Activated CD4-positive, alpha-beta T cell treated with anti-CD3 and anti-CD28 coated beads, Interleukin-2, amount 10 ng/mL, durations not matched to agents 24 days and 14 days (primary cell): ENCODE measurements at places on chromosomes 3 and 15. TPM values are rescaled to one million over a fixed set of nuclear protein-coding genes. Genes with fewer than 3 reads are reported as not detected.
A peak's percentile ranks its signal among the peaks of the same experiment; 100 is the strongest.

DNA sequence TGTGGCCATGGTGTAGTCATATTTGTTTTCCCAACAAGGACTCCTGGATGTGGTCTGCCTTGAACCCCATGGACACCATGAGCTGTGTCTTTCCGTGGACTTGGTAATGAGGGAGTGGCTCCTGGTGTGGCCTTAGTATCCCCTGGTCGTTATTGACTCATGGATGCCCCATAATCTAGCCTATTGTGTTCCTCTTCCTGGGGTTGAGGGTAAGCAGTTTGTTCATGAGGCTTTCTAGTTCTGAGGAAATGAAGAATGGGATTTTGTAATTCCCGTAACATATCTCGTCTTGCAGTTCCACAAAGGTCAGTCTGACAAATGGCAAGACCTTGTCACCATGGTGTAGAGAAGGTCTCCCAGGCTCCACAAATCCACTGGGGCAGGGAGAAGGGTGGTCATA, 22.6 kb downstream of the RAB7A start:
- no peak for DNase-seq

DNA sequence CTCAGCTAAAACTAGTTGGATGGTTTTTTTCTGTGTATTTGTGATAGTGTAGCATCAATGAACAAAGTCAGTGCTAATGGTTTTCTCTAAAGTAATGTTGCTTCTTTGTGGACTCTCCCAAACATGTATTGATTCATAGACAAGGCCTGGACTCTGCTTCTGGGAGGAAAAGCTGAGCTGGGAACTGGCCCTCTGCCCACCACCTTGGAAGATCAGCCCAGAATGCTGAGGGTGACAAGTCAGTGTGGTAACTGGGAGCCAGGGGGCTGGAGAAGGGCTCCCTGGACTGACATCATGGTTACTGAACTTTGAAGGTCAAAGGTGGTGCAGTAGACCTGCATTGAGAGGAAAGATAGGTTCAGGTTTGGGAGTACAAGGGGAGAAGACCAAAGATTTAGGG, 3.0 kb downstream of the ARHGAP31 start:
- DNase-seq: peak; percentile 51

- DNase-seq: no peak
Measured at GRCh38 chr15:69489073-69489571, 36.5 kb downstream of the RPLP1 start.

- DNase-seq: no peak
Measured at GRCh38 chr3:78353231-78353630, 1313.3 kb downstream of the ROBO2 start.

DNA sequence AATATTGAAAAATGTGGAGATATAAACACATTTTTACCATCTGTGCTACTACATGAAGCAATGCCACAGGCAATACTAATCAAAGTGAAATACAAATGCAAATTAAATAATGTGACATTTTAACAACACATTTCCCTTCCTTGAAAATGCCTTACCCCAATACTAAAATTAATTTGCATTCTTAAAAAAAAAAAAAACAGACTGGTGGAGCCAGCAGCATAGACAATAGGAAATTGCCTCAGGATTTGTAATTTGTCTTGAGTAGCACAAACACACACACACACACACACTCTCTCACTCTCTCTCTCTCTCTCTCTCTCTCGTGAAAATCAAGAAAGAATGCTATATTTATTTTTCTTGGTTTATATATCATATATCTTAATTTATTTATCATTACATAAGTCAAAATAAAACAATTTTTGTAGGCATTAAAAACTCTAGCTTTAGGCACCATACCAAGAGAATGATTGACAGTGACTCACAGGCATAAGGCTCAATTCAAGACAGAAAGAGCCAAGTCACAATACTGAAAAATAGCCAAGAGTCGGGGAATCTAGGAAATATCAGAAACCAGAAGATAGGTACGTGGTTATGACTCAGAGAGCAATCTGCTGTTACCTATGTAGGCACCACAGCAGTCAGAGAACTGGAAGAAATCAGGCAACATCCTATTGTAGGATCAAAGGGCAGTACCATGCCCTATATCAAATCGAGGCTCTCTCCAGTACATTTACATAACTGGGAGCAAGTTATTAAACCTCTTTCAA, 23.0 kb downstream of the SUCNR1 start:
- DNase-seq: peak; percentile 50

DNA sequence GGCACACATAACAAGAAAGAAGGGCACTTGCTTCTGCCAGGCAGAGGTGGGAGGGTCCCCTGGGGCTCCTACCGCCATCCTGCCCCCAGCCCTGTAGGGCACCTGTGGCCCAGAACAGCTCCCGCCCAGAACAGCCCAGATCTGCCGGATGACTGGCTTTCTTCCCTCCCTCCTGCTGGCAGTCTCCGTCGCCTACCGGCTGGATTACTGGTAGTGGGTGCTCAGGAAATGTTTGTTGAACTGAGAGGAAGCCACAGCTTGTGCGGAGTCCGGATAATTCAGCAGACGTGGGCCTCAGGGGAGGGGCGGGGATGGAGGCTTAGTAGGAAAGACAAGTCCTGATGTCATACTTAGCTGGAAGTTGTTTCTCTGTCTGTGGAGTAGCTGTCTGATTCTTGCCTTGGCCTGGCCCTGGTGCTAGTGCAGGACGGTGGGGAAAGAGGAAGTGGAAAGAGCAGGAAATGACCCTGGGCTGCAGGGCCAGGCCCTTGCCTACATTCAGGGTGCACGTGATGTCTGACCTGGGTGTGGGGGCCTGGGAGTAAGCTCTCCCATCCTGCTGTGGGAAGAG, 6.7 kb downstream of the CCDC9B start:
- DNase-seq: peak; percentile 80

DNA sequence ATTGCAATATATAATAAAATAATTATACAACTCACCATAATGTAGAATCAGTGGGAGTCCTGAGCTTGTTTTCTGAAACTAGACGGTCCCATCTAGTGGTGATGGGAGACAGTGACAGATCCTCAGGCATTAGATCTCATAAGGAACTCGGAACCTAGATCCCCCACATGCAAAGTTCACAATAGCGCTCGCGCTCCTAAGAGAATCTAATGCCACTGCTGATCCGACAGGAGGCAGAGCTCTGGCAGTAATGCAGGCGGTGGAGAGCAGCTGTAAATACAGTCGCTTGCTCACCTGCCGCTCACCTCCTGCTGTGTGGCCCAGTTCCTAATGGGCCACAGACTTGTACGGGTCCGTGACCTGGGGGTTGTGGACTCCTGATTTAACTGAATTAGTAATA, 87.8 kb downstream of the P3H2 start:
- DNase-seq: no peak

- DNase-seq: no peak
Measured at GRCh38 chr3:5270666-5271371, 83.3 kb downstream of the EDEM1 start.

DNA sequence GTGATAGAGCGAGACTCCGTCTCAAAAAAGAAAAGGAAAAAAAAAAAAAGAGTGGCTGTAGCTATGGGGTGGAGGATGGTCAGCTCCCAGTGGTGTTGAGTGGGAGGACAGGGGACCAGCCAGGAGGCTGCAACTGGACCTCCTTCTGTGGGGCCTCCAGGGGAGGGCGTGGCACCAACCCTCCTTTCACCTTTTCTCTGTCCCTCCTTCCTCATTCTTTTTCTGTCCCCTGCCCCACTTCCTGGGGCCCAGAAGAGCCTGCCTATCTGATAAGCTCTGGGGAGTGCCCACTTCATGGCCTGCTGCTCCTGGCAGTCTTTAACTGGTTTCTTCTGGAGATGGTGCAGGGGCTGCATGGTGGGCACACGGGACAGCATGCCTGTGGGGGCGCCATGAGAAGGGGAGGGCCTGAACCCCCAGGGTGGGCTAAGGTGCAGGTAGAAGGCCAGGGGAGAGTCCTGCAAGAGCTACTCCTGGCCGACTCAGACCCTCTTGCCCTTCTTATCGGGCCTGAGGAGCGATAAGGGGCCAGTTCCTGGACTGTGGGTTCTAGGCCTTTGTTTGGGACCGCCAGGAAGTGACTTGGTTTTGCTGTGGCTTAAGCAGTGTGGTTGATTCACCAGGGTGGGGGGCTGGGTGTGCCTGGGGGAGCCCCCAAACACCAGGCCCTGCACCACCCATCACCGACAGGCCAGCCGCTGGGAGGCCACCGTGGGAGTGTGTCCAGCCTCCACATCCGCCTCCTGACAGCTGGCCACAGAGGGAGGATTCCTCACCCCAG, 49.4 kb upstream of the FLNB start:
- no peak for DNase-seq

GRCh38 chr3:188842639-188843038, 329.1 kb upstream of the TPRG1 start:
- no peak for DNase-seq

DNA sequence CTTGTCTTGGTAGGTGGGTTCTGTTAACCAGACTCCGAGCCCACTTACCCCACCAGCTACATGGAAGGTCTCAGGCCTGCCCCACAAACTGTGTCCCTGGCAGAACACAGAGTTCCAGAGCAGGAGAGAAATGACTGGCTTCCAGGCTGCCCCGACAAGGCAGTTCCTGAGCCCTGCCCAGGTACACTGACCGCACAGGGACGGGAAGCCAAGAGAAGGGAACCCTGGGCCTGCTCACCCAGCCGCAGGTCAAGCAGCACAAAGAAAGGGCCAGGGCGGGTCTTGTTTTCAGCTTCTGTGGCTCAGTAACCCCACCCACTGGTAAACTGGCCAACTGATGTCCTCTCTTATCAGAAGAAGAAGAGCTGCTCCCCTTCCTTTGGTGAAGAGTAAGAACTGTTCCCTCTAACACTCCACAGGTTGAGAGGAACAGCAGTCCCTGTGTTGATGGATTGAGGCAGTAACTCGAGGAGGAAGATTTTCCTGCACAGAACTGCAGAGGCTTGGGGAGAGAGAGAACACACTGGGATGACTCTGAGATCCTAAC, 68.4 kb downstream of the CRTC3 start:
- DNase-seq: peak; percentile 76

- DNase-seq: no peak
Measured at GRCh38 chr15:40512440-40512839, 41.7 kb downstream of the CHST14 start.

DNA sequence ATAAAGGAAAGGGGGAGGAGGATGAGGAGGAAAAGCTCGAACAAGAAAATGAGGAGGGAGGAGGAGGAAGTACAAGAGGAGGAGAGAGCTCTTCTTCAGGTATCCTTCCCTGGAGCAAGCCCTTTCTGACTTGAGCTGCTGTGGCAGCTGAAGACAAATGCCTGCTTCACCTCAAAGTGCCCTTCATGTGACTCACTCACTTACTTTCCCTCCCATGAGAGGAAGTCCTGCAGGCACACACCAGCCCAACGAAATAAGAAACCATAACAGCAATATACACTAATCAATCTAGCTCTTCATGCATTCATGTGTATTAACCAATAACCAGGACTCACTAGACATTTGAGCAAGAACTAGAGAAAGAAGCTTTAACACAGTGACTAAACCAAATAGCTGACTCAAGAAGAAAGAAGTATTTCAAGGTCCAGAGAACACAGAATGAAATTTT, 251.9 kb downstream of the IGSF11 start:
- DNase-seq: no peak

DNA sequence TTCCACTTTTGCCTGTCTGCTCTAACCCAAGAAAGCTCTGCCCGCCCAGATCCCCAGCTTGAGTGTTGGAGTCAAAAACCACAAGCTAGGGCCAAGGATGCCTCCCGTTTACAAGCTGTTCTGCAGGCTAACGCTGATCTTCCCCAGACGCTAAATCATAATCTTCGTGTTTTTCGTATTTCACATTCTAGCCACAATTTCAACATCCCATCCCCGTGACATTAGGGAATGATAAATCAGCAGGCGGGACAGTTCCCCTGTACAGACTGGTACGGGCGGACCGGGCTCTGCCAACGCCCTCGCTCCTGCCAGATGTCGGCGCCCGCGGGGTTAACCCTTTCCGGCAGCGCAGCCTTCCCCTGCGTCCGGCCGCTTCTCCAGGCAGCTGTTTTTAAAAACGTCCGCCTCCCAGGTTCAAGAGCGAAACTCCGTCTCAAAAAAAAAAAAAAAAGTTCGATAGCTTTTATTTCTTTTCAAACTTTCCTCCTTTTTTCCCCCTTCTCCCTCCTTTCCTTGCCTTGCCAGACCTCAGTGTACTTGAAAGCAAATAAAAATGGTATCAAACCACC, 81.0 kb upstream of the BNC1 start:
- peak; percentile 60 for DNase-seq

- no peak for DNase-seq
Measured at GRCh38 chr15:50055332-50055731, 63.7 kb downstream of the ATP8B4 start.

- DNase-seq: peak; percentile 69
Measured at GRCh38 chr3:63934041-63934866, 22.1 kb upstream of the SCAANT1 start.

- DNase-seq: peak; percentile 92
Measured at GRCh38 chr15:78034495-78035191, 42.9 kb downstream of the TBC1D2B start.

Gene C3orf20
- 0.19 and 0.28 TPM in 2 replicates for total RNA-seq

Gene DRD3
- total RNA-seq: not detected in 2 replicates

Gene GPR160
- 3.4 and 3.6 TPM in 2 replicates for total RNA-seq

Gene PTH1R
- not detected in 2 replicates for total RNA-seq

Gene CLDN16
- not detected in 2 replicates for total RNA-seq

Gene HES1
- total RNA-seq: 0.64 and 1.2 TPM in 2 replicates

Gene APPL1
- 40.4 and 44.8 TPM in 2 replicates for total RNA-seq

Gene GOLGA6L7
- not detected in 2 replicates for total RNA-seq

Gene HDDC3
- total RNA-seq: 36.3 and 39.9 TPM in 2 replicates

Gene P2RY14
- 2.5 and 3.0 TPM in 2 replicates for total RNA-seq

Gene WNT5A
- not detected in 2 replicates for total RNA-seq

Gene GHRL
- total RNA-seq: 0.43 and 1.3 TPM in 2 replicates

Gene DLEC1
- total RNA-seq: 0.17 and 0.54 TPM in 2 replicates

Gene FAM227B
- 2.1 and 2.7 TPM in 2 replicates for total RNA-seq

Gene C15orf39
- 43.2 and 43.9 TPM in 2 replicates for total RNA-seq

Gene GOLGA6D
- not detected in 2 replicates for total RNA-seq

Gene VWA5B2
- total RNA-seq: not detected in 2 replicates
